NCI-H1436 treated with DMSO at 0.1 percent for 48 hours (cell line): ENCODE measurements at places on chromosomes 3 and 15.

DNA sequence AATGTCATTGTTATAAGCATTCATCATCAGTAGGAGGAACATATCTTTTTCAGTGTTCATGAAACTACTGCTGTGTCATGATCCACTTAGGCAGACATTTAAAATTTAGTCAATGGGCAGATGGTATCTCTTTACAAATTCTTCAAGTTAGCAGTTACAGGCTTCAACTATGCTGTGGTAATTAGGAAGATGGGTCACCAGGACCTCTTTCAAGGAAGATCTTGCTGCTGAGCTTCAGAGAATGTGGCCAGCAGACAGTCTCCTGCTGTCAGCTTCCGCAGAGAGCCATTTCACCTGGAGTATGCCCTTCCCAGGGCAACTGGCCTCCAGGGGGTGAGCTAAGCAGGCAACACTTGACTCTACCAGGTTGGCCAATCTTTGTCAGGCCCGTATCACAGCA, 19.4 kb downstream of the IFT57 start:
- no peak for DNase-seq

DNA sequence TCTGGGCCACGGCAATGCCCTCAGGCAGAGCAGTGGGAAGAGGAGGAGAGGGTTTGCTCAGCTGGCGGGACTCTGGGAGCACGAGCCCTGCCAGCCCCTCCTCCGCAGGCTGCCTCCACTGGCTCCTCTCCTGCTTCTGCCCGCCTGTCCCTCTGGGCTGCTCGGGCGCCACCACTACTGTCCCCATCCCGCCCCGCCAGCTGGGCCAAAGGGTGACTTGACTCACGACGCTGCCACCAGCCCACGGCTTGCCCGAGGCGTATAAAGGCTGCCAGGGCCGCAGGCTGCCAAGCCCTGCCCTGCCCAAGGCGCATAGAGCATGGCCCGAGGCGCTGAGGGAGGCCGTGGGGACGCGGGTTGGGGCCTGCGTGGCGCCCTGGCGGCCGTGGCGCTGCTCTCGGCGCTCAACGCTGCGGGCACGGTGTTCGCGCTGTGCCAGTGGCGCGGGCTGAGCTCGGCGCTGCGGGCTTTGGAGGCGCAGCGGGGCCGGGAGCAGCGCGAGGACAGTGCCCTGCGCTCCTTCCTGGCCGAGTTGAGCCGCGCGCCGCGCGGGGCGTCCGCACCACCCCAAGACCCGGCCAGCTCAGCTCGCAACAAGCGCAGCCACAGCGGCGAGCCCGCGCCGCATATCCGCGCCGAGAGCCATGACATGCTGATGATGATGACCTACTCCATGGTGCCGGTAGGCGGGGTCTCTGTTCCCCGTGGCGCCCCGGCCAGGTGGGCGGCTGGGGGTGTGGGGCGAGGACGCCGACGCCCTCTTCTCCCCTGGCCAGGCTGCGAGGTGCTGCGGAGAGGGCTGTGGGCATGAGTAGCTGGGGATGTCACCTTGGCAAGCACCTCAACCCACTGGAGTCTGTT, at the start of gene GLDN:
TSS of gene GLDN (plus strand) at position 290 of the 861 bp plus-strand sequence. CDS start at position 320, 30 bp downstream.
- no peak for DNase-seq

GRCh38 chr3:162842549-162843216, 1346.1 kb downstream of the OTOL1 start:
- no peak for DNase-seq

DNA sequence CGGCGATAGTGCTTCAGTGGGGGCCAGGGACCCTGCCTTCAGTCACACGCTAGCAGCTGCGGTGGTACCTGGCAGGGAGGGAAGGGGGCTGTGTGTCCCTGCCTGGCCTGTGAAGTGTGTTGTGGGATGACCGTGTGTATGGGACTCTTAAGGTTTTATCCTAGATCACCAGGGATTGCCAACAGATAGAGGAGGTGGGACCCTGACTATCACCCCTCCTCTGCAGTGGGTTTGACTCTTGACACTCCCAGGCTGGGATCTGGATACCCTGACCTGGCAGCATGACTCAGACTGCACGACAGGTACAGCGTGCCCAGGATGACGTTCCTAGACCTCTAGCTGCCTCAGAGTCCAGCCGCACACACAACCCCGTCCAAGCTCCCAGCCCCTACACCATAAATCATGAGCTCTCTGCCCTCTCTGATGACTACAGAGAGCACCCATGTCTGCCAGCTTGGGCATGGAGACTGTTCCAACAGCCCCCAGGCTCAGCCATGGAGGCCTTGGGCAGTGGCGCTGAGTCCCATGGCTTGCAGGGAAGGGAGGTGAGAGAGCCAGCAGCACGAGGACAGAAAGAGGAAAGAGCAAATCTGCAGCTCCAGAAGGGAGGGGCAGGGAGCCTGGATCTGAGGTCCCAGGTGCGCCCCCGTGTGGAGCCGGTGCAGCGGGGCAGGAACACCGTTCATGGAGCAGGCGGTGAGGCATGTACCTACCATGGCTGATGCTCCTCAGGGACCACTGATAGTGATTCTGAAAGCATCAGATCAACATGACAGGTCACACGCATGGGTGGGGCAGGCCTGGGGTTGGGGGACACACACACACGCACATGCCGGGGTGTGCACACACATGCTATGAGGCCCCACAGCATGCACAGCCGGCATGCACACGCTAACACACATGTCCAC, 71.0 kb downstream of the ADAMTS7 start:
- no peak for DNase-seq

- DNase-seq, result no peak
Observed at GRCh38 chr3:23830869-23831484, 25.2 kb downstream of the UBE2E1 start.

DNA sequence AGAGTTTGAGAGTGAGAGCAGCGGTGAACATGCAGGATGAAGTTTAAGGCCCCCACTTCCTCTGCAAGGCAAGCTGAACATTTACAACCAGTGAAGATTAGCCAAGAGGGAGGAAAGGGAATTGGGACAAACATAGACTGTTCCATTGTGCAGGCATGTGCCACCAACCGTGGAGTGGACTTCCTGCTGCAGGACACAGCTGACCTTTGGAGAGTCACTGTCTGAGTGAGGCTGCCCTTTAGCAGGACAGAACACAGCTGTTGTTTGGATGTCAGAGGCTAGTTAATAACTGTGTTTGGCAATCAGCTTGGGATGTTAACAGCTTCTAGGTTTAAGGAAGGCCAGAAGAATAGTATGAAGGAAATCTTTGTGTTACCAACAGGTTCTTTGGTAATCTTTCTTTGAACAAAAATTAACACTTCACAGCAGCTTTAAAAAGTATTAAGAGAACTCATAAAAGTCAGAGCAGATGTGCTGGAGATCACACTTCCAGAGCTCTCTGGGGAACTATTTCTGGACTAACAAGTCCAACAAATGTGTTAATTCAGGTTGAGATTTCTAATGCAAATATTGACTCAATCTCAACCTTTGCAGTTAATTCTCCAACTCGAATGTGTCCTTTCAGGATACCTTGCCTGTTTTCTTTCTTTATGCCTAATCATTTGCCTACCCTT, 31.4 kb downstream of the CTDSPL start:
- DNase-seq, result no peak

DNA sequence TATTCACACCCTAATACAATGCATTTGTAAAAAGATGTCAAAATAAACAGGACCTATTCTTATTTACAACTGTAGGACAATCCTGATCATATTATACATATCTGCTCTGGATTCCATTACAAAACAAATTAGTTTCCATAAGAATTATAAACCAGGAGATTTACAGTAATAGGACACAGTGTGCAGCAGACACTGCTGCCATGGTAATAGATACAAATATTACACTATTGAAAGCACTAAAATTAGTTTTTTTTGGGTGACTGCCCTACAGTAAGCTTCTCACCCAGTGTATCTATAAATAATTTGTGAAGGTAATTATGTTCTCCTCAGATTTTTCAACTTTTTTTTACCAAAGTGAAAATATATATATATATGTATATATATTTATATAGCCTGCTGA, 47.9 kb downstream of the USF3 start:
- no peak for DNase-seq

GRCh38 chr15:73784291-73784690, 31.1 kb upstream of the INSYN1 start:
- no peak for DNase-seq

DNA sequence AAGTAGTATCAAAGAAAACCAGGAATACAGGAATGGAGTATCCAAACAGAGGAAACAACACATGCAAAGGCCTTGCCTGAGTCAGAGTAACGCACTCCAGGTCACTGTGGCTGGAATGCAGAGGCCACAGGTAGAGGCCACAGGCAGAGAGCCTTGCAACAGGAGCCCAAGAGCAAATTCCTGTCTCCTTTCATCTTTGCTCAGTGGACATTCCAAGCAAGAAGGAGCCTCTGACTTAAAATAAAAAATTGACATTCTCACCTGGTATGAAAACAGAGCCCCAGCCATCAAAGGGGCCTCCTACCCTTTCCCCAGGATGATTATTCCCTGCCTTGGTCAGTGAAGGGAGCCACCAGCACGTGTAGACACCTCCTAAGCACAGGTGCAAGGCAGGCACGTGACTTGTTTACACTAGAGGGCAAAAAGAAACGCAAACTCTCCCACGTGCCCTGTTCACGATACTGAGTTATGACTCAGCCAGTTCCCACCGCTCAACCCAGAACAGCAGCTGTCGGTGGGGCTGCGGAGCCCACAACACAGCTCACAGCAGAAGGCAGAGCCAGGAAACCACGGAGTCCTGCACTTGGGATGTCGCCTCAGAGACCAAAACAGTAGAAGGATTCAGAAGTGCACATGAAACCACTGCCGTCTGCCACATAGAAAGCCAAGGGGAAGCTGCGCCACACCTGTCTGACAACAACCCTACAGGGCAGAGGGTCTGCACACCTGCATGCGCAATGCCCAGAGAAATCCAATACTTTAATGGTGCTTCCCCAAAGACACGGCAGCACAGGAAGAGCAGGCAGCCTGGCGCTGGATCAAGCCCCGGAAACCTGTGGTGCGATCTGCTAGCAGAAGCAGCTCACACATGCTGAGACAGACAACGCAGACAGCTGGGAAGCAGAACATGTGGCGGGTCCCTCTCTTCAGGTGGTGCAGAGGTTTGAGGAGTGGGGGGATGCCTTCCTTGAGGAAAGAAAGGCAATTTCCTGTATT, 52.1 kb downstream of the ITGB5 start:
- peak; percentile 75 for DNase-seq

GRCh38 chr3:168096210-168096652, 507 bp upstream of the GOLIM4 start:
- DNase-seq, result no peak

DNA sequence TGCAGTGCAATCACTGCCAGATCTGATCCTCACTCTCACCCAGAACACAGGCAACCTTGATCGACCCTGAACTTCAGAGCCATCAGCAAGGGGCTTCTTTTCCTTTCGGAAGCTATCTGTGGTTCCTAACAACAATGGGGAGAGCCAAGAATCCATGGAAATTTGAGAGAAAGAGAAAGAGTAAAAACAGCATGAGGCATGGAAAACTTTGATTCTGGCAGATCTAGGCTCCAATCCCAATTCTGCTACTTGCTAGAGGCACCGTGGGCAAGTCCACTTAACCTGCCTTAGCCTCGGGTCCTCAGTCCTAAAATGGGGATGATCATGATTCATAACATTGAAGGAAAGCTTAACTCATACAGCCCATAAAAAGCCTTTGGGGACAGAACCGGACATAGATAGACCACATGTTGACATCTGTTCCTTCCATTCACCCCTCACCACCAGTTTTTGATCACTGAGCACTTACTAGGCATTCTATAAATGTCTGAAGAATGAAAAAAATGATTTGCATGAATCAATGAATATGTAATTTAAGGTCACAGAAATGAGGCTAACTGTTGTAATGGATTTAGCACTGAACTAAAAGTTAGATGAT, 605.7 kb upstream of the CFAP20DC start:
- DNase-seq, result no peak

DNA sequence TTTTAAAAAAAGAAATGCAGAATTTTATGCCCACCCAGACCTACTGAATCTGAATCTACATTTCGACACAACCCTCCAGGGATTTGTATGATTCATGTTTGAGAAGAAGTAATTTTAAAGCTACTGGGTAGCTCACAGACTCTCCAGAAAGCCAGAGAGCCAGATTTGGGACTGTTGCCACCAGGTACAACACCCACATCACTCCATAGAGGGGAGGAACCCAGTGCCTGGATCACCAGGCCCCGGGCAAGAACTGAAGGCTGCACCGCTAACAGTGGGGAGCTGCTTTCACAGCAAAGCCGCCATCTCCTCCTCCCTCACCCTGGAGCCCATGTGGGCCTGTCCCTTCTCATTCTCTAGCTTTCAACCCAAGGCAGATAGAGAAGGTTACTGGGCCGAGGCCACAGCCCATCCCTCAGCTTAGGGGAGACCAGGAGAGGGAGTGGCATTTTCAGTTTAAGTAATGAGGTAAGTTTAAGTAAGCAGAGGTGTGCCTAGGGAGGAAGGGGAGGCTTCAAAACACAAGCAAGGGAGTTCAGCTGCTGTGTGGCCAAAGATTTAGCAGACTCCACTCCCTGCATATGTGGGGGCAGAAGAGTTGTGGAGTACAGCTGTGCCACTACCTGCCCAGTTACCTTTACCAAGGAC, 109.8 kb downstream of the IL12A start:
- DNase-seq, result no peak

GRCh38 chr3:47932421-47932820, 83.8 kb downstream of the MAP4 start:
- no peak for DNase-seq

GRCh38 chr3:66552846-66553245, 52.0 kb upstream of the LRIG1 start:
- DNase-seq, result no peak

GRCh38 chr3:24678421-24678865, 183.8 kb upstream of the THRB start:
- DNase-seq, result no peak

DNA sequence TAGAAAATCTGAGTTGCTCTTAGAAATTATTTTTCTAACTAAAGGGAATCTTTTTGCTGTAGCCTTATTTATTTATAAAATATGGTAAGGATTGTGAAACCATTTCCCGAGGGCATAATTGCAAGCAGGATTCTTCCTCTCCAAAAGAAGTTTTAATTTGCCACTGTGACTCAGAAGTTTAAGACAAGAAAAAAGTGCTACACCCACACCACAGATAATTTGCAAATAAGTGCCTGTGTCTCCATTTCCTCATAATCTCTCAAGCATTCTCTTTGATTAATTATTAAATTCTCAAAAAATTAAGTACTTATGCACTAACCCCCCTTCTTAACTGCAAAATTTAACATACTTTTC, 43.6 kb downstream of the RASA2 start:
- no peak for DNase-seq

GRCh38 chr3:24046214-24046613, 101.1 kb downstream of the NR1D2 start:
- no peak for DNase-seq

DNA sequence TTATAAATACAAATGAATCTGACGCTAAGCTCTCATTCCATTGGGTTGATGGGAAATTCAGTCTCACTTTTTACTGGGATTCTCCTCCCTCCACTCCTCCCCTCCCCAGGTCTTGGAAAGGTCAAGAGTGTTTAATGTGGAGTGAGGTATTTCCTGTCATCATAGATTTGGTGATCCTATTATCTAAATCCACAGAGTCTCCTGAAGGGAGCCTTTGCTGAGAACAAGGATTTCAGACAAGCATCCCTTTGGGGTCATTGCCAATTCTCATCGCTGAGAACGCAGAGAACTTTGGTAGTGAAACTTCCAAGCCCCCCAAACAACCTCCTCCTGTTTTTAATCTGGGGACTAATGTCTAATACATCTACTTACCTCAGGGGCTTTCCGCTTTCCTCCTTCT, 297.9 kb downstream of the OTOL1 start:
- no peak for DNase-seq
